ENCODE measurements at places on chromosomes 6 and 20. TPM values are rescaled to one million over a fixed set of nuclear protein-coding genes. Genes with fewer than 3 reads are reported as not detected.

CD40 gene
- 34.7 TPM for total RNA-seq

LGSN gene
- total RNA-seq = not detected

FOXQ1 gene
- total RNA-seq = 0.21 TPM

LST1 gene
- total RNA-seq = 21.4 TPM

ABRACL gene
- total RNA-seq = 27.6 TPM

DEFB132 gene
- 0.32 TPM for total RNA-seq

CRIP3 gene
- not detected for total RNA-seq

GHRH gene
- total RNA-seq = not detected

NRN1 gene
- 40.8 TPM for total RNA-seq

EYA4 gene
- 6.2 TPM for total RNA-seq

Measured in ascending aorta (tissue), 2 donors.